ENCODE measurements at places on chromosomes 5 and 9. TPM values are rescaled to one million over a fixed set of nuclear protein-coding genes. Genes with fewer than 3 reads are reported as not detected.

Gene GGTA1
- not detected for total RNA-seq

Gene TOR2A
- 16.6 TPM for total RNA-seq

Gene GABRP
- total RNA-seq, result 9.9 TPM

Gene FGF1
- not detected for total RNA-seq

Gene HMCN2
- 12.4 TPM for total RNA-seq

Gene NHP2
- total RNA-seq, result 264 TPM

Gene CAVIN4
- 7.1 TPM for total RNA-seq

Gene MCTP1
- total RNA-seq, result 3.6 TPM

Gene EIF4EBP3
- total RNA-seq, result 9.8 TPM

Gene LCP2
- total RNA-seq, result 0.37 TPM

Gene APBA1
- total RNA-seq, result 0.94 TPM

Gene NEUROG1
- not detected for total RNA-seq

Gene CCNI2
- total RNA-seq, result 1.6 TPM

Gene N4BP3
- 41.6 TPM for total RNA-seq

Gene IL9
- total RNA-seq, result not detected

Gene KCNN2
- total RNA-seq, result 12.0 TPM

Gene SLC4A9
- total RNA-seq, result 0.76 TPM

Gene ALDOB
- total RNA-seq, result 0.85 TPM

Gene DDX4
- total RNA-seq, result 0.32 TPM
